Endothelial cell (in vitro differentiated cells): ENCODE measurements at places on chromosomes 13 and 19. TPM values are rescaled to one million over a fixed set of nuclear protein-coding genes. Genes with fewer than 3 reads are reported as not detected.

Gene ZNF730
- 8.3 TPM for total RNA-seq

Gene CKM
- not detected for total RNA-seq

GRCh38 chr19:49574206-49574755 is 6.1 kb downstream of the NOSIP start:
- DNase-seq = no peak

DNA sequence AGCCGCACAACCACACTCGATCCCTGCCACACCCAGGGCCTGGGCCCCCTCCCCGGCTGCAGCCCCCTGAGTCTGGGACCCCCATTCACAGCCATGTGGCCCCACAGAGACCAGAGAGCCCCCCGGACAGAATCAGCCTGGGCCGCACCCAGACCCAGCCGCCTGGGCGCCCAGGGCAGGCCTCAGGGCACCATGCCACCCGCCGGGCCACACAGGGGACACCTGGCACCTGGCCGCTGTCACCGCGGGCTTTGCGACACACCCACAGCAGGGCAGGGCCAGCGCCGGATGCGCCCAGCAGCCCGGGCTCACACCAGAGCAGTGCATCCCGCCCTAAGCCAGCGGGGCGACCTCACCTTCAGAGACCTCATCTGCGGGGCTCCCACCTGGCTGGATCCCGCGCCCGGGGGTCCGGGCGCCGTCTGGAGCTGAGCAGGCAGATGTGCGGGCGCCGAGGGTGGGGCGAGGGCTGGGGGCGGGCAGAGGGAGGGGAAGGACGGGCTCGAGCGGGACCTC is 443 bp downstream of the TBXA2R start:
- no peak for DNase-seq

GRCh38 chr13:21625366-21625765 is 21.4 kb upstream of the MICU2 start:
- no peak for DNase-seq

Gene PCID2
- 44.3 TPM for total RNA-seq

DNA sequence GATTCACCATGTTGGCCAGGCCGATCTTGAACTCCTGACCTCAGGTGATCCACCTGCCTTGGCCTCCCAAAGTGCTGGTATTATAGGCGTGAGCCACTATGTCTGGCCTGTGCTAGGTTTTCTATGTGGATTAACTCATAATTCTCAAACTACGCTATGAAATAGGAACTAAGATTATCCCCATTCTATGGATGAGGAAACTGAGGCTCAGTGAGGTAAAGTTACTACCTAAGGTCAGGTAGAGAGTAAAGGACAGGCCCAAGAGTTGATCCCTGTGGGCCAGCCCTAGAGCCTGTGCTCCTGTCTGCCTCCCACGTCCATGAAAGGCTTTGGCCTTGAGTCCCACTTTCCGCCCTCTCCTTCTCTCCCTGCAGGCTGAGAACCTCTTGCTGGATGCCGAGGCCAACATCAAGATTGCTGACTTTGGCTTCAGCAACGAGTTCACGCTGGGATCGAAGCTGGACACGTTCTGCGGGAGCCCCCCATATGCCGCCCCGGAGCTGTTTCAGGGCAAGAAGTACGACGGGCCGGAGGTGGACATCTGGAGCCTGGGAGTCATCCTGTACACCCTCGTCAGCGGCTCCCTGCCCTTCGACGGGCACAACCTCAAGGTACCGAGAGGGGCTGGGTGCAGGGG is 20.1 kb downstream of the MARK4 start:
- no peak for DNase-seq

DNA sequence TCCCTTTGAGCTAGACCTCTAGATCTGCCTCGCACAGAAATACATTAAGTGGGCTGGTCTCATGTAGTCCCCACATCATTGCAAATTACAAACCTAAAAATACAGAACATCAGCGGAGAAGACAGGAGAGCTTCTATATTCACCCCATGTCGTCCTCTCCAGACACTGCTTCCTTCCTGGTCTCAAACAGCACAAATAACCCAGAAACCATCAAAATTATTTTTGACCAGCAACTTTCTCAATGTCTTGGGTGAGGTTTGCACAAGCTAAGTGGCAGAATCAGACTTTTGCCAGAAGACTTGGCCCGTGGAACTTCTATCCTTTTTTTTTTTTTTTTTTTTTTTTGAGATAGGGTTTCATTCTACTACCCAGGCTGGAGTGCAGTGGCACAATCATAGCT is 28.2 kb downstream of the CLEC17A start:
- DNase-seq = no peak

DNA sequence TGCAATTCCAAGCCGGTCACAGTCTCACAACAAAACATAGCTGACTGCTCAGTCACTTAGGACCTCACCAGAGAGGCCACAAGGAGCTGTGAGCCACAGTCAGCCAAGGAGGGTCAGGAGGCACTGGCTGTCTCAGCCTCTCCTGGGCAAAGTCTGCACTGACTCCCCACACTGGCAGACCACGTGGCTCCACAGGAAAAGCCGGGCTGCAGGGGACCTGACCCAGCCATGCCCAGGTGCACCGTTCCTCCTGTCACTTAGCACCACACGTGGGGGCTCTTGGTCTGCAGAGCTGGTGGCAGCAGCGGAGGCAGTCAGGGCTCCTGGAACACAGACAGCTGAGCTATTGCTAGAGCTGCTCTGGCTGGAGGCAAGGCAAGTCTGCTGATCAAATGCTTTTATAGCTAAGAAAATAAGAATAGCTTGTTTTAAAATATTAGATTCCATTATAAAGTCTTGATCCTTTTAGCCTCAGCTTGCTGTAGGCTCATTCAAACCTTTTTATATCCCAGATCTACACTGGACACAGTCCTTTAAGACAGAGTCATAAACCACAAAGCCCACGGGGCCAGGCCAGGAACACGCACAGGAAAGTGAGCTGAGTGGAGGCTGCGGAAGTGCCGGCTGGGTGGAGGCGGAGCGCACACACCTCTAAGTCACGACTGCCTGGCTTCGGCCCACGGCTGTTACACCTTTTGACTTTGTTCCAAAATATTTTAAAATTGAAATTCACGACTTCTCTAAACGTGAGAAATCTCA is 744.1 kb downstream of the UQCRFS1 start:
- no peak for DNase-seq

Gene TTC9B
- 1.1 TPM for total RNA-seq

GRCh38 chr19:35693835-35694599 is 10.3 kb upstream of the ZBTB32 start:
- peak; percentile 86 for DNase-seq

GRCh38 chr19:33219261-33219815 is 6.3 kb downstream of the SLC7A10 start:
- DNase-seq = no peak

DNA sequence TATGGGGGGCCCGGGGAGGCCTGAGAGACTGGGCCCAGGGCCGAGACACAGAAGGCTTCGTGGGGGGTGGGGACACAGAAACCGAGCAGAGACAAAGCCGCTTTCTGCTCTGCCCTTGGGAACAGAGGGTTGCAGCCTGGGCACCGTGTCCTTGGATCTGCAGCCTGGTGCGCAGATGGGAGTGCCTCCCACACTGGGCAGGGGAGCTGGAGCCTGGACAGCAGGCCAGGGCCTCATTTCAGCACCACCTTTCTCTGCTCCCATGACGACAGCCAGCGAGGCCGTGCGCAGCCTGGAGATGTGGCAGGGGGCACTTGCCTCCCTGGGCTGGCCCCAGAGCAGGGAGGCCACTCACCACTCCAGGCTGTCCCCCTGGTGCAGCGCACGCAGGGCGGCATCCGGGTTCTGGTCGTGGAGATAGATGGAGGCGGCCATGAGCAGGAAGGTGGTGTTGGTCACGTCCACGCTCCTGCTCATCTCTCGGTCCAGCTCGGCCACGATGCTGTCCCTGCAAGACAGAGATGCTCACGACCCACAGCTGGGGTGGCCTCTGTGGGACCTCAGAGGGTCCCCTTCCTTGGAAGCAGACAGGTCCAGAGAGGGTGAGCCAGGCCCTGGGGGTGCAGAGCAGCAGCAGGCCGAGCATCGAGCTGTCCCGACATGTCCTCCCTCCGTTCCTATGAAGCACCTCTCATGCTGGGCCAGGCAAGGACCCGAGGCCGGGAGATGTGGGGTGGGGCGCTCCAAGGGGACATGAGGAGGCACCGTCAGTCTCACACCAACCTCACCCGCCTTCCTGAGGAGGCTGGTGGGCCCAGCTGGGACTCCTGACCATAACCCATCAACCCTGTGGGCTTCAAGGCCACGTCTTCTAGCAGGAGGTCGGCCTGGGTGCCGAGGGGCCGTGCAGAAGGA is 10.9 kb upstream of the CERS1 start:
- DNase-seq = no peak

GRCh38 chr19:36252047-36252446 is 37.1 kb downstream of the ZNF146 start:
- no peak for DNase-seq

Gene PCDH17
- 40.2 TPM for total RNA-seq
